ENCODE measurements at places on chromosomes 1 and 21.
A peak's percentile ranks its signal among the peaks of the same experiment; 100 is the strongest.

GRCh38 chr1:159925719-159926078 lies 392 bp upstream of the TAGLN2 start:
- no peak for DNase-seq

DNA sequence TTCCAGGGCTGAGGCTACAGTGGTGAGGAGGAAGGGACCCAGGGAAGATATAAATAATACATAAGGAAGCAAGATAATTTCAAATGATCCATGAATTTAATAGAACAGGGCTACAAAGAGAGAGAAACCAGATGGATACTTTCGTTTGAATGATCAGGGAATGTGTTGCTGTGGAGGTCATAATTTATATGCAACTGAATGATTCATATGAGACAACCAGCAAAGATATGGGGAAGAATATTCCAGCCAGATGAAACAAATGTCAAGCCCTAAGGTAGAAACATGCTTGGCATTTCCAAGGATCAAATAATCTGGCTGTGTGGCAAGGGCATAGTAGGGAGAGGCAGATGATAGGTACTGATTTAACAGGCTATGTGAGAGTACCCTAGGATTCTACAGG lies 84.8 kb upstream of the ZC3H11B start:
- DNase-seq = no peak

GRCh38 chr1:187630653-187631380 lies 802.1 kb downstream of the PLA2G4A start:
- DNase-seq = no peak

GRCh38 chr21:25412100-25412499 lies 195.2 kb downstream of the MRPL39 start:
- no peak for DNase-seq

DNA sequence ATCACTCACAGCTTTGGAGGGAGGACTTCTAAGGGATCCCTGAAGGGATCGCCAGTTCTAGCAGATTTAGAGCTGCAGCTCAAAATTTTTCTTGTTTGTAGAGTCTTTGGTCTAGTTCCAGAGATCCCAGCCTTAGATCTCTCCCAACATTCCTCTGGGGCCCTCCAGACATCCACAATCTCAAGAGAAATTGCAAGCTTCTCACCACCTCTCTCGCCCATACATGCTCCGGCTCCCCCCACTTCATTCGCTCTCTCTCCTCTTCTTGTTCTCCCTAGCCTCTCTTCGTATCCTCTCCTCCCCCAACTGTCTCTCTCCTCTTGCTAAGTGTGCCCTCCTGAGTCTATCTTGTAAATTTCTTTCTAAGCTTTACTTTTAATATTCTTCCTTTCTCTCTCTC lies 15.1 kb upstream of the TUT4 start:
- DNase-seq = no peak

DNA sequence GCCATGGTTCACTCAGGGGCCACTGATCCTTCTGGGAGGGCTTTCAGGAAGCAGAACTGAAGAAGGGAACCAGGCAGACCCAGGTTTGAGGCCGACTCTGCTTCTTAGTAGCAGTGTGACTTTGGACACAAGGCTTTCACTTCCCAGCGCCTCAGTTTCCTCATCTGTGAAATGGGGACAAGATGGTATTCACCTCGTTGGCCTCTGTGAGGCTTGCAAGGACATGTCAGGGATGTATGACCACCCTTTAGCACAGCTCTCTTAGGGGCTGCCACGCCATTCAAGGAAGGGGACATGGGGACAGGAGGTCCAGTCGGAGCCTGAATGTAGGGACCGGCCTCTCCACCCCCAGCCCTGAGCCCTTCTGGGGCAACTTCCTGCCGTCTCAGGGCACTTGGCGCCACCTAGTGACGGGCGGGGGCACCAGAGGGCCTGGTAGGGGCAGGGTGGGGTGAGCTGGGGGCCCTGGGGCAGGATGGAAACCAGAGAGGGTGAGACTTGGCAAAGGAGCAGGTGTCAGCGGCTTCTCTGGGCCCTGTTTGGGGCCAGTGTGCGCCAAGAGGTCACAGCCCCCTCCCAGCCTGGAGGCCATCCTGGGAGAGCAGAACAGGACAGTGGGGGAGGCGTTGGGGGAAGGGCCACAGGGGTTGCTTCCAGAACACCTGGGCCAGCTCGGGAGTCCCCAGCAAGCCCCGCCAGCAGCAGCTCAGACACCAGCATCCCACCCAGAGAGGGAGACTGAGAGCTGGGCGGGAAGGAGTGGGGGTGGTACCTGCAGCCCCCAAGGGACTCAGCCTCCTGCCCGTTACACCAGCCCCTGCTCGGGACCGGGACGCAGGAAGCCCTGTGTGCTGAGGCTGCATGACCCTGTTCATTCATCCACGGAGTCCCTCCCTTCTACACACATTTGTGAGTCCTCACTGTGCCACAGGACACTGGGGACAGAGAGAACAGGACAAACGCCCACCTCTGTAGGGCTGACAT lies 102.5 kb upstream of the TARDBP start:
- peak; percentile 78 for DNase-seq

- DNase-seq = no peak
These were observed 171.2 kb upstream of the RUNX1 start for GRCh38 chr21:35220301-35220700.

GRCh38 chr1:226078374-226078773 lies 15.9 kb downstream of the H3-3A start:
- DNase-seq = no peak

- no peak for DNase-seq
These were observed 33.7 kb upstream of the NEK7 start for GRCh38 chr1:198123133-198123532.

DNA sequence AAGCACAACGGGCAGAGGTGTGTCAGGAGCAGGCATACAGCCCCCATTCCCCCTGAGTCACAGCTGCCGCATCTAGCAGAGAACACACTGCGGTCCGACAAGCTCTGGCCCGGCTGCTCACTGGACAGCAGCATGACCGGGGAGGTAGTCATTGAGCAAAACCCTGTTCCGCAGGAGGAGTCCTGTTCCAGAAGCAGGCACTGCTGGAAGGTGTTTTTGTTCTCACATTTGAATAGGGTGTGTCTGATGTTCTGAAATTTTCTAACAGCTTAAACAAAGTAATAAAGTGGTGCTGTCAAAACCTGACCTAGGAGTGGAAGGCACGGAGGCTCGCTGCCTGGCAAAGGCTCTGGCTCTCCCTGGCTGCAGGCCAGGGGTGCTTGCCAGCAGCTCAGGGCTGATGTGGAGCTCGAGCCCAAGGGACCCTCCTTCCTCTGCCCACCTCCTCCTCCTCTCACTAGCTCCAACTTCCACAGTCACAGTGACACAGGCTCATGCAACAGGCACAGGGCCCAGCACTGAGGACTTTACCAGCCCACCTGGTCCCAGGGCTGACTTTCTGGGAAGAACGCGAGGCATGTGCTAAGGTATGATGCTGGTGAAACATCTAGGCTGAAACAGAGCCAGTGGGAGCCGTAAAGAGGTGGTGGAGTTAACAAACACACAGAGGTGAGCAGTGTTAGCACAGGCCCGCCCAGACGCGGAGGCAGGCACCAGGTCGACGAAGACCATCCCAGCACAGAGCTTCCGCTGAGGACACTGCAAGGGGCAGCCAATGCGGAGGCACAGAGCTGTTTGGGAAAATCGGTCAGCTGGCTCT lies 118.6 kb upstream of the IFFO2 start:
- no peak for DNase-seq

- DNase-seq = no peak
These were observed 15.5 kb upstream of the SERINC2 start for GRCh38 chr1:31397360-31398095.

GRCh38 chr1:88609051-88609450 lies 75.0 kb upstream of the PKN2 start:
- no peak for DNase-seq

DNA sequence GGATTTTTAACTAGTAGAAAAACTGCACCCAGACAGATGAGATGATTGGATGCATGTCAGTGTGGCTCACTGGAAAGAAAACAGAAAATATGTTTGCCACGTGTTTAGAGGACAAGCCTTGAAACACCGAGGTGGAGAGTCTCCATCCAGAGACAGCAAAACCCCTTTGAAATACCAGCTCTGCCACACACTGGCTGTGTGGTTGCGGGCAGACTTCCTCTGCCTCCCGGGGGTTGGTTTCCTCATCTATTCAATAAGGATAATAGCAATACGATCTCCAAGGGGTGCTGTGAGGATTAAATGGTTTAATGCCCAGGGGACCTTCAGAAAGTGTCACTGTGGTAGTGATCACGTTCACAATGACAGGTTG lies 67.2 kb upstream of the PARP1 start:
- no peak for DNase-seq

GRCh38 chr1:212607206-212607912 lies 1.2 kb upstream of the ATF3 start:
- peak; percentile 64 for DNase-seq

DNA sequence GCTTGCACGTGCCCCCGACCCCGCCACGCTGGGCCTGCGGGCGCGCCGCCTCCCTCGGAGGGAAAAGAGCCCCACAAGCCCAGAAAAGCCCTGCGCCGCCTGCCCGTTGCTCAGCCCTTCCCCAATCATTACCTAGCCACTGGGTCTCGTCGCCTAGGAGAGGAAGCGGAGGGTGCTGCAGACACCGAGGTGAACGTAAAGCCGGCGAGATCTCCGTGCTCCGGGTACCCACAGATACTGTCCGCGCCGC lies at the start of gene ENO1:
TSS of gene ENO1 (minus strand) at position 239 of the 250 bp plus-strand sequence. CDS start 3,778 bp downstream, outside the sequence.
- DNase-seq = no peak

DNA sequence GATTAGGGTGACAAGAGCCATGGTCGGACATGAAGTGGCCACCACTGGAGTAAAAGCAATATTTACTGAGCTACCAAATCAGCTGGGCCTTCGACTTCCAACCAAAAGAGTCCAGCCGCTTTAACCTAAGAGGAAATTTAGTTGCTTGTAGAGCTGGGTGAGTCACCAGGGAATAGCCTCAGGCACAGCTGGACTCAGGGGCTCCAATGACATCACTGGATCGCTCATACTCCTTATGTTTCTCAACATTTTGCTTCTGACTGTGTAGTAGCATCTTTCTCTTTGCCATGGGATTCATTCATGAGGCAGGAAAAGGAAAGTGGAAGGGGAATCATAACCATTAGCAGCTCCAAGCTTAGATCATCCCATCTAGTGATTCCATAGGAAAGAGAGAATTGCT lies 664.4 kb downstream of the MATN1 start:
- no peak for DNase-seq

GRCh38 chr1:111129376-111129775 lies 10.5 kb downstream of the DRAM2 start:
- DNase-seq = no peak

All from ecto neural progenitor cell (in vitro differentiated cells).